Central memory CD4-positive, alpha-beta T cell (primary cell): ENCODE measurements at places on chromosomes 12 and 14.

GRCh38 chr12:115885040-115885690 is 392.3 kb downstream of the MED13L start:
- DNase-seq = no peak

GRCh38 chr14:94124582-94125377 is 4.6 kb downstream of the IFI27L2 start:
- DNase-seq = no peak

GRCh38 chr12:60437297-60437696 is 841.5 kb downstream of the SLC16A7 start:
- DNase-seq = no peak

DNA sequence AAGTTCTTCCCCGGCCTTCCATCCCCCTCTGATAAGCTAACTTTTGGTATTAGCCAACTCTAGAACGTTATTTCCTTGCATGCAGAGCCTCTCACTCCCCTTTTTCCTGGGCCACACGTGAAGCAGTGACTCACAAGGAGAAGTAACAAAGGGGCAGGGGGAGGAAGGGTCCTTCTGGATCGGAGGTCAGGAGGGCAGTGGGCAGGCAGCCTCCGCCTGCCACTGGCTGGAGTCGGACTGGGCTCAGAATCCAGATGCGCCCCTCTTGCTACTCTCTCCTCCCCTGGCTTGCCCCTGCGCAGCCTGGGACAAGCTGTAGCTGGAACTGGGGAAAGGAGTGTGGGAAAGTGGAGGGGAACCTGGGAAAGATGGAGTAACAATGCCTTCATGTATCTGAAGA is 55.0 kb downstream of the TPCN1 start:
- no peak for DNase-seq

- no peak for DNase-seq
These were observed 7.2 kb downstream of the RBMS2 start for GRCh38 chr12:56528846-56529245.

DNA sequence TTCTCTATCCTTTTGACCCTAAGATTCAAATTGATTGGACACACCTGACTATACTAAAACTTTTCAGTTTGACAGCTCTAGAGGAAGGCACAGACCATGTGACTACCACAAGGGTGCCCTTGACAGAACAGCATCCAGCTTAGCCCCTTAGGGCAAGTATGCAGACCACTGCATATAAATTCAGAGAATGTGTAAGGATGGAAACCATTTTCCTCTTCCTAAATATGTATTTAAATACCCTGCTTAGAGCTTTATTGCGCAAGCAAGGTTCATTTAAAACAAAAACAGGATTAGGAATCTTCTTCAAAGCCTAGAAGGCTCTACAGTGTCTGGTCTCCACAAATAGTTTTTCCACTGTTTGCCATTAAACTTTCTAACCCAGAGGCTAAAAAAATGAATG is 202.8 kb downstream of the MED13L start:
- DNase-seq = no peak

DNA sequence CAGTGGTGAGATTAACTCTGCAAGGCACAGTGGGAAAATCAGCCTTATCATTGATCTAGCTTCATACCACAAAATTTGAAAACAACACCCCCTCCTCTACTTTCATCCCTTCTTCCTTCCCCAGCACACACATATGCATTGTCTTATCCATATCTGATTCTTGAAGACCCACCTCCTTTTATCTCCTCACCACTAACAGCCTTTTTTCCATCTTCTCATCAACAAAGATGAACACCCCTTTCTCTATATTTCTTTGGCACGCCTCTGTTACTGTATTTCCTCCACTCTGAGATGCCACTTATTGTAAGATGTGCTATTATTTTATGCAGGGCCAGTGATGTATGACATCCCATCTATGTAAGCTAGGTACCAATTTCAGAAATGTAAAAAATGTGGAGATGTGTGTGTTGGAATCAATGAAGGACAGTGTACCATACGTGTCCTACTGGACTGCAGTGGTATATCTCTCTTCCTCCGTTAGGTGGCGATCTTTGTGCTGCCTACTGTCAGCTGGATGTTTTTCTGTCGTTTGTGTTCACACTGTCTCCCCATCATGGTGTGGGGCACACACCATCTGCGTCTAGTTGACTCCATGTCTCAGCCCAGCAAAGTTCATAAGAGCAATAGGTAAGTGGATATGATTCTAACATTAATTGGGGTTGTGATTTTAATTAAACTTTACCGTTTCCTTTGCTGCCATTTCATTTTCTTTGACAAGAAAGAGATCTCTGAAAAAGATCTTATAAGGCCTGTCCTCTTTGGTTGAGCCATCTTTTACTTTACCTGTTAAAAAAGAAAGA is 24.0 kb downstream of the CCDC38 start:
- peak; percentile 50 for DNase-seq

DNA sequence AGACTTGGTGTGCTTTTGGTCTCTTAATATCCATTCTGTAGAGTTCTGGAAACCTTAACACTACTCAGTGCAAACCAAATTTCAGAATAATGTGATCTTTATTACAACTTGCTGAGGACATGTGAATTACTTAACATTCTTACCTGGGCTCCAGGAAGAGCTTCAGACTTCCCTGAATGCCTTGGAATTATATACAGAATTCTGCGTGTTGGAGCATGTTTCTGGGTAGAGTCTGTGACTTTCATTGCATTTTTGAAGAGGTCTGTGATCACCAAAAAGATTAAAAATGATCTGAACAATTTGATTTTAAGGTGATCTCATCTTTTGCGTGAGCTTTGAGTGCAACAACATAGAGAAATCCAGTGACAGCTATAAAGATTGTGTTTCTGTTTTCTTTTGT is 35.4 kb downstream of the ZDHHC17 start:
- no peak for DNase-seq

DNA sequence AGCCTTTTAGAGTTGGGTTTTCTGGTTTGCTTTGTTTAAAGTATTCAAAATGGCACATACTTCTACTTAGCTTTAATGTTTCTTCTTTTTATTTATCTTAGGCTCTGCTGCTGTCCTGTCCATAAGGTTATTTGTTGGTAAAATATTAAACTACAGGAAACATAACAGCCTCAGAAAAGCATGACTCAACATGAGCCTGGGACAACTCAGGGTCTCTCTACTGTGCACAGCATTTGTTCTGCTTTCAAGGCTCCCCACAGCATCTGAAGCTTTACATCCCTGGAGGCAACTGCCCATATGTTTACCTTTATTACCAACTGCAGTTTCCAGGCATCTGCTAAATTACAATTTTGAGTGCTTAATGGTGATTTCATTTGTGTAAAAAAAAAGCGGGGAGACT is 954.2 kb upstream of the FBXO33 start:
- no peak for DNase-seq

DNA sequence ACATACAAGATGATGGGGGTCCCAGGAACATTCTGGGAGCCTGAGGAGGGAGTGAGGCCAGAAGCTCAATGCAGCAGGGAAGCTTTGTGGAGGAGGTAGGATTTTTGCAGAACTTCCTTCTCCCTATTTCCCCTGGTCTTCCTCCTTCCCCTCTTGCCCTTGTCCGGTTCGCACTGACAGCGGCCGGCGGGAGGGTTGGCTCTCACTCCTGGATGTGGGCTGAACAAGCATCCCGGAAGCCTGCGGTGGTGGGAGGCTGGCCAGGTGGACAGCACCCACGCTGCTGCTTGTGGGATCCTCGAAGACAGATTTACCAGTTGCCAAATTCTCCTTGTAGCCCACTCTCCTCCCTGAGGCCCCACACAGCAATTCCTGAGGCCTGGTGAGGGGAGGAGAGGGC is 112.2 kb downstream of the KCNA5 start:
- no peak for DNase-seq

GRCh38 chr12:57006809-57007475 is 596 bp upstream of the ZBTB39 start:
- DNase-seq = no peak

DNA sequence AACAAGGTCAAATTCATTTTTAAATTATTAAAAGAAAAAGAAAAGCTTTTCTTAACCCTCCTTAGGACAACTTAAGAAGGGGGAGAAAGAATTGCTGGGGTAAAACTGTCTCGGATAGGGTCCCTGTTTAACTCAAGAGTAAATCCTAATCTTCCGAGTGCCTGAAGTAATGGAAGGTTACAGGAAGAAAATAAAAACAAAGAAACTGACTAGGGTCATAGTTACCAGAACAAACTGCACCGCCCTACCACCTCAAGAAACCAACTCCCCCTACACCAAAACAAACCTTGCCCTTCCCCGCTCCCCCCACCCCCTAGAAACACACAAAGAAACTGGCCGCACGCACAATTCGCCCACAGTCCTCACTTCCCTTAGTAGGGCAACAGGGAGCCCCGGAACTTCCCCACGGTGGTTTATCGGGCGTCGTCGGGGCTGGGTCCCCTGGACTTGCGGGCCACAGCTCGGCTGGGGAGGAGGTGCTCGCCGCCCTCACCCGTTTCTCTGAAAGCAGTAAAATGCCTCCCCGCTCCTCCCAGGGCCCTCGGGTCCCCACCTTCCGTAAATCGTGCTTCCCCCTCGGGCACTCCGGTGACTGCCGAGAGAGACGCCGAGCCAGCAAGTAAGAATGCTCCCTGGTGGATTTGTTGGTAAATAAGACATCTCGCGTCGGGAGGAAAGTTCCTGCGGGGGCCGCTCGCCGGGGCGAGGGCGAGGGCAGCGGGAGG is 2.4 kb downstream of the SINHCAF start:
- no peak for DNase-seq

DNA sequence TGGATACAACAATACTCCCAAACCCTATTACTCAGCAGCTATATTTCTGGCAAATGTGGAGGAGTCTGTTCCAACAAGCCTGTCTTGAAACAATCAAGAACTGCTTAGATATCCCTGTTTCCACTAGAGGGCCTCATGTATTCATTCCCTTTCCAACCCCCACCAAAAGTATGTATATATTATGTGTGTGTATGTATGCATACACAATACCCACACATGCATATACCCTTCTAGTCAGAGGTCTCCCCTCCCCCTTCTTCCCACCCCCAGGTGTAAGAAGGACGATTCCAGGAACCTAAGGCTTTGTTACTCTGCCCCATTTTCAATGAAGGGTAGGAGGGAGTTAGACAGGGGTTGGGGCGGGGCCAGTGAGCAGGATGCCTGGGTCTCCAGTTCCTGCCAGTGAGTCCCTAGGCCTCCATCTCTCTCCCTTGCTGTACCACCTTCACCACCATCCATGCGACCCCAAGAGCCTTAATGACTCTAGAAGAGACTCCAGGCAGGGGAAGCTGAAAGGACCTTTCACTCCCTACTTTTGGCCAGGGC is at the start of gene DGKA:
TSS of gene DGKA (plus strand) at position 392 of the 546 bp plus-strand sequence. CDS start 5,342 bp downstream, outside the sequence.
- peak; percentile 68 for DNase-seq

DNA sequence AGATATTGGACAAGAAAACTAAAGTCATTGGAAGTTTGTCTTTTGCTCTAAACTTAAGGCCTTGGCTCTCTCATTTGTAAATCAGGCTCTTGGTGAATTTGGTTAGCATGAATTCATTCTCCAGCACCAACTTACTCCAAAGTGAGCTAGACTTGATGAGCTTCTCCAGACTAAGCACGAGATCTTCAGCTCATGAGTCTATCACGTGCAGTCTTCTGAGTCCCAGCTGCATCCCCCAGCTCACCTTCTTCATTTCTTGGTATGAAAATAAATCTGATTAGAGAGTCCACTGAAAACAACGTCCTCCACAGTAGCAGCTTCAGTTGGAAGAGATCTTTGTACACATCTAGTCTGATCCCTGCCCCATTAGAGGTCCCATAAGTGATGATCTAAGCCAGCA is 52.5 kb upstream of the DDX11 start:
- DNase-seq = no peak

- DNase-seq = no peak
These were observed 24.9 kb downstream of the CATSPERB start for GRCh38 chr14:91706996-91707395.

- no peak for DNase-seq
These were observed 71.9 kb downstream of the TUNAR start for GRCh38 chr14:95948558-95948981.

DNA sequence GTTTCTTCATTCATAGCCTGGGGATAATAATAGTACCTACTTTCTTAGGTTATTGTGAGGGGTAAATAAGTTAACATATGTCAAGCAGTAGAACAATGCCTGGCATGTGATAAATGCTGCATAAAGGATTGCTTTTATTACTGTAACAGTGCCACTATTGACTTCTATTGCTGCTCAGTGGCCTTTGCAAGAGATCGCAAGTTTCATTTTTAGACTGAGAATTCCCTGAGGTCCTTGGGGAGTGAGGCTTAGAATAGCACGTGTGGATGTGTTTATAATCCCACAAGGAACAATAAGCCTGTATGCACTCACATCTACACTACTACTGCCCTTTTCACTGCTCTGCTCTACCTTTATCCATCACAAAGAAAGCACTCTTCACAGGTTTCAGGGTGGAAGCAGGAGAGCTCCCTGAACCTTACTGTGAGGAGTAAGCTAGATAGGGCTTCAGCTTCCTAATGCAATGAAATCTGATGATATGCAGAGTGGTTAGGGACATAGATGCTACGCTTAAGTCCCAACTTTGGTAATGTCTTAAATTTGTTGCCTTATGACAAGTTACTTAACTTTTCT is 302.6 kb downstream of the SNAPC1 start:
- DNase-seq = no peak

GRCh38 chr14:74528886-74529285 is 35.3 kb downstream of the ISCA2 start:
- no peak for DNase-seq

GRCh38 chr14:58287607-58288042 is 10.7 kb upstream of the ARID4A start:
- DNase-seq = no peak

GRCh38 chr14:24852312-24853060 is 197.5 kb downstream of the STXBP6 start:
- DNase-seq = no peak

DNA sequence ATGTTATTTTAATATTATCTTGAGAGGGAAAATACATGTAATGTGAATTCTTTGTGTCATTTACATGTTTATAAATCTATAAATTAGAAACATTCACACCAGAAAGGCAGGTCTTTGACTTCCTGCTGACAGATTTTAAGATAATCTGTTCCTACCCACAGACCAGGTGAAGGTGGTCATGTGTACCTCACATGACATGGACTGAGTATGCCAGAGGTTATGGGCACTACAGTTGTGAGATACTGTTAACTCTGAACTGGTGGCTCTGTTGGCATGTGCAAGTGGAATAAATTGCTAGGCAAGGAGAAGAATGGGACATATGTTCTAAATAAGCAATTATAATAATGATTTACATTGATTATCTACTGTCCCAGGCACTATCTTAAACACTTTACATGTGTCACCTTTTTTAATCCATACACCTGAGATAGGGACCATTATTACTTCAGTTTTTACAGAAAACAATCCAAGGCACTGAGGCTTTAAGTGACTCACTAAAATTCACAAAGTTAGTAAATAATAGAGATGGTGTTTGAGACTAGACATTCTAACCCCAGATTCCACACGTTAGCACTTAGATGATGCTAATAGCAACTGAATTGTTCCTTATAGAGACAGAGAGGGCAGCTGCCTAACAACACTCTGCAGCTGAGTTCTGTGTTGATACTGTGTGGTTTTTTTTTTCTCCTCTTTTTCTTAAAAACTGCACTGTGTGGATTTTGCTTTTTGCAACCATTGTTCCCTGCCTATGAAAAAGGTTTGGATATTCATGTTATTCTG is 23.8 kb downstream of the SLC16A7 start:
- DNase-seq = no peak
